ENCODE measurements at places on chromosomes 7 and 10.

DNA sequence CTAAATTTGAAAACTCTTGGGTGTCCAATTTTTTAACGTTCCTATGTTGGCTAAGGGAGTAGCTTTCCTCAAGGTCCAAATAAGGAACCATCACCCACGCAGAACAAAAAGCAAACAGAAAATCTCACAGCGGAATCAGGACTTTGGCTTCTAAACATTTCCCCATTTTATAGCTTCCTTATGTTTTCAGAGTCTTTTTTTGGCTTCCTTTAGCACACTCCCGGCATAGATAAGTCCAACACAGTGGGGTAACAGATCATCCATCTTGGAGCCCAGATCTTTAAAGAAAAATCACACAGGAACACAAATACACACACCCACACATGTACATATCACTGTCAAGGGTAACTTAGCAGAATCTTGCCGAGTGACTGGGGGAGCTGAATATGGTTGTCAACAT, 4.2 kb upstream of the TCF7L2 start:
- DNase-seq: no peak

- peak; percentile 57 for DNase-seq
Observed at GRCh38 chr10:9331583-9332008, 1277.1 kb downstream of the GATA3 start.

- no peak for DNase-seq
Observed at GRCh38 chr10:77305650-77306632, 331.7 kb downstream of the KCNMA1 start.

DNA sequence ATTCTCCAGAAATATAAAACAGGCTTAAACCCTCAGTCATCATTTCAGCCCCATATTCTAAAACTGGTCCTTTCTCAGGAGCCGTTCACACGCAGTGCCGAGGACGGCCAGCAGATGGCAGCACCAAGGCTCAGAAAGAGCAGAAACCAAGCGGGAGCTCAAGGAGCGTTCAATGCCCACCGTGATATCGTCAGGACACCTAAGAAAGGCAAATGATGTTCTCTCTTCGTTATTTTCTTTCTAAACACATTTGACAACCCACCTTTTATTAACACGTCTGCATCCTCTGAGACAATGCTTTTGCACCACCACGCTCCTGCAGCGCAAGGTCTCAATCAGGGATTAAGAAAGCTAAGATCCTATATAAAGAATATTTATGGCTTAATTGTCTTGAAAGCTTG, 45.7 kb upstream of the RBM33 start:
- DNase-seq: peak; percentile 67

GRCh38 chr10:119252470-119253151, 45.2 kb downstream of the GRK5 start:
- DNase-seq: no peak

GRCh38 chr7:101507791-101508252, 121.3 kb downstream of the MYL10 start:
- peak; percentile 73 for DNase-seq

DNA sequence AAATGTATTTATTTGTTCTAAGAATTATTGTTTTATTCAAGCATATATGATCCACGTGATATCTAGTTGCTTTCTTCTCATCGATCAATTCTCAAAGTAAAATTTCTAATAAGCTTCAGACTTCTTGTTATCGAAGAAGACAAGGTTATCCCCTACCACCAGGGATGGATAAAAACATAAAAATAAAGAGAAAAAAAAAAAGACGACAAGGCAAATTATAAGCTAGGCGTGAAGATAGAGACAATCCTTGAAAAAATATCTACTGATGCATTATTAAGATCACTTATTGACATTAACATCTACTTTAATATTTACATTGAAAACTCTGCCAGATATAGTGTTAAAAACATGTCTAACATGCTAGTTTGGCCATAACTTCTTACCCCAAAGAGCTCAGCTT, 19.4 kb downstream of the PEX1 start:
- DNase-seq: no peak

All from Jurkat, Clone E6-1 (cell line).